ENCODE measurements at places on chromosomes 3 and 15.

DNA sequence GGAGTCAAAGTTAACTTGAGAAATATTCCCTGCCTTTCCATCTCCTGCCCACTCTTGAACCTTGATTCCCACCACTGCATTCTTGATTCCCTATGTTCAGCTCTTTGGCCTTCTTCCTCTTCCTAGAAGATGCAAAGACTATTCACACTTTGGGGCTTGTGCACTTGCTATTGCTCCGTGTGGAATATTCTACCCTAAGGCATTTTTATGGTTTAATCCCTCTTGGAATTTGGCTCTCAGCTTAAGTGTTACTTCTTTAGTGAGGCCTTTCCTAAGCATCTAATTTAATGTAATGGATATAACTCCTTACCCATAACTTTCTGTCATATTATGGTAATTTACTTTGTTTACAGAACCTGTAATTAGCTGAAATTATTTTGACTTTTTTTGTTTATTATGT is 318.9 kb upstream of the COL8A1 start:
- no peak for DNase-seq

DNA sequence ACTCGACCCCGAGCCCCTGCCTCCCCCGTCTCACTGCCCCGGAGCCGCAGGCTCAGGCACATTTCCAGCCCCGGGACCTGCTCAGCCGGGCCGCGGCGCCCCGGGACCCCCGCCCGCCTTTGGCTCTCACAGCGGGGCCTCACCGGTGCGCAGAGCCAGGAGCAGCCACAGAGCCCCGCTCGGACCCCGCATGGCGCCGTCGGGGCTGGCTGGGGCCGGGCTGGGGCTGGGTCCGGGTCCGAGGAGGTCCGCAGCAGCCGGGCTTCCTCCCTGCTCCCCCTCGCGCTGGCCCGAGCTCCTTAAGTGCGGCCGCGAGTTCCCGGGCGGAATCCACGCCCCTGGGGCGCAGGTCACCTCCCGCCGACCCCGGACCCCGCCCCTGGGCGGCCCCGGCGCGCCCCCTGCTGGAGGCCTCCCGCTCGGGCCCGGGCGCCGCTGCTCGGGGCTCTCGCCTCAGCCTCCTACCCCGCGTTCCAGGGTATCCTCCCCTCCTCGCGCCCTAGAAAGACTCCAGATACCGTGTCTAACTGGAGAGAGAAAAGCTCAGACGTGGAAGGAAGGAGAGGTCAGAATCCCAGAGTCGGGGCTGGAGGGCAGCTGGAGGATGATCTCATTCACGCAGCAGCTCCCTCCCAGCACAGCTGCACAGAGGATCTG is at the start of gene MELTF:
Gene MELTF, minus strand, starts transcription at position 307 of the 657 bp plus-strand sequence. Its CDS starts 115 bp downstream, at position 192.
- DNase-seq: peak; percentile 92

GRCh38 chr3:54131890-54132289 is 9.5 kb downstream of the CACNA2D3 start:
- DNase-seq: no peak

GRCh38 chr3:112639455-112640225 is 1.3 kb downstream of the CCDC80 start:
- DNase-seq: no peak

- DNase-seq: peak; percentile 15
Observed at GRCh38 chr3:172270557-172271166, 177.6 kb downstream of the GHSR start.

DNA sequence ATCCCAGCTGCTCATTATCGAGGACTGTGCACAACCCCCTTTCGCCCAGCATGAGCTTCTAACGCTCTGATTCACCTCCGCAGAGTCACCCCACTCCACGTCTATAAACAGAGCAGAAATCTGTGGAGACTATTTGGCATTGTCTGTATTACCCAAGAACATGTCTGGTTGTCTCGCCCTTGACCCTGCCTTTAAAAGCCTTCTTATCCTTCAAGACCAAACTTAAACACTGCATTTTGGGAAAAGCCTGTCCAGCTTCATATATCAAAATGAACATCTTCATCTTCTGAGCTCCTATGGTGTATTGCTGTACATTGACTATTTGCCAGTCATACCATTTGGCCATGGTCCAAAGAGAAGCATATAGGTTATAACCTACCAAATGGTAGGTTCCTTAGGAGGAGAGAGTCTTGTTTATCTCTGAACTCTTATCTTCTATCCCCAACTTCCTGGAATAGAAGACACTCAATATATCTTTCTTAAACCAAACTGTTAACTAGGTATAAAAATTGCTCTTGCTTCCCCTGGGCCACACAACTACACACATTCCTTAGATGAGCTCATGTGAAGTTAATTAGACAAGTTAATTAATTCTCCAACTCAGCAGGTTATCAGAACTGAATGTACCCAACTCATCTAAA is 90.1 kb downstream of the FBN1 start:
- no peak for DNase-seq

GRCh38 chr15:88674661-88675060 is 35.8 kb downstream of the ISG20 start:
- DNase-seq: no peak

DNA sequence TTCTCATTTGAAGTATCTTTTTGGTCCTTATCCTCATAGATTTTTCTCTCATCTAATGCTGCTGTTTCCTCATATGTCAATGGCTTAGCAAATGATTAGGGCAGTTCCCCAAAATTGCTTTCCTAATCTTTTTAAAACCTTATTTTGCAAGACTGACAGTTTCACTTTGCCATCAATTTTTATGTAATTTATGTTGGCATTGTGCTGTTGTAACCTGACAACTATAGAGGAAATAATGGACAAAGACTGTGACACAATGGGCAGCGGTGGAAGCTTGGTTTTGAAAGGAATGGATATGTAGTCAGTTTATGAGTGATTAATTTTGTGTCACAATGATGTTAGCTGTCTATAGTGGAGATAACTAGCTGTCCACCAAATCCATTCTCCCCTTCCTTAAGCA is 10.6 kb upstream of the SH3BP5 start:
- no peak for DNase-seq
